IMR-90 (cell line): ENCODE measurements at places on chromosomes 5 and 9. TPM values are rescaled to one million over a fixed set of nuclear protein-coding genes. Genes with fewer than 3 reads are reported as not detected.

DNA sequence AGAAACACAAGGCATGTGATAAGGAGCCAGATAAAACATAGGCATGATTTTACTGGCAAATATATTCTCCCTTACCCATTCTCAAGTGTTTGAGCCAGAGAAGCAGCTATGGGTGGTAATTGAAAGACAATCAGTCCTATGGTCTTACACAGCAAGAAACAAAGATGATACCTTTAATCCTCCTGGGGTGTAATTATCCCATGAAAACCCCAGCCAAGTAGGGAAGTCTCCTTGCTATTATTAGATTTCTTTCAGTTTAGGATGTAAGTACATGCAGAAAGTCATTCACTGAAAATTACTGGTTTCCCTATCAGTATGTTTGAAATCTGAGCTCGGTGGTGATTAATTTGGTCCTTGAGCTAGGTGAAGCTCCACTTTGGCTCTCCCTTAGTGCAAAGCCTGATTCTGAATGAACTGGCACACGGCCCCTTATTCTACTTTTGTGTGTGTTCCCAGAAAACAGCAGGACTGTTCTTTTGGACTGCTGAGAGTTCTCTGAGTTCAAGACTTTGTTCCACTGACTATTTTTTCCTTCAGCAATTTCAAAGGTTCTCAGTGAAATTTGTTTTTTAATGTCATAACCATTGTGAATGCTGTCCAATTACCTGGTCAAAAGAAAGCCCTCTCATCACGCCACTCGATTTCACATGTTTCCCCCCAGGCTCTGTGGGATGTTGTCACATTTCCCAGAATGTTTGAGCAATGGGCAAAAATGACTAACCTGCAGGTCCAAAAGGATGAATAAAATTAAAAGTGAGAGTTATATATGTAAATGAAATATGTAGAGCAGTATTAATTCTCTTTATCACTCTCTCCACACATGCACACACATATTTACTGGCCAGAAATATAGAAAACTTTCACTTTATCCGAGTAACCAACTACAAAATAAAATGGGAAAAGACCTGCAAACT, 343.0 kb downstream of the RAB3C start:
- peaks cover 6% of the 10 kb centered on the region for H3K27me3 ChIP-seq
- DNase-seq: no peak
- H3K36me3 ChIP-seq: no peaks in the 10 kb centered on the region
- H3K4me1 ChIP-seq: no peaks in the 10 kb centered on the region

DNA sequence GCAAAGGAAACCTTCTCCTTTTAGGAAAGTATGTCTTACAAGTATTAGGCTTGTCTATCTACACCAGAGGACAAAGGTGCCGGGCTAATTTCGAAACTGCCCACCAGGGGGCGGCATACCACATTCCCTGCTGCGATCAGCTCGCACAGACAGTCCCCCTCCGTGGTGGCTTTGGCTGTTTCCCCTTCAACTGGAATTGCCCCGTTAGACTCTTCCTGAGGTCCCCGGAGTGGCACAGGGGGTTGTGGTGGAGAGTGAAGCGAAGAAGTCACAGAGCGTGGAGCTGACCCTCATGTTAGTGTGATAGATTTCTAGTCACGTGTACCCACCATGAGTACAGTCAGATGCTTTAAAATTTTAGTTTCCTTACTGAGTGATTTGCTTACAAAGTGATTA, 17.5 kb downstream of the PTTG1 start:
- peaks cover 3% of the 10 kb centered on the region; the same call in 1 of the 2 replicates for H3K4me1 ChIP-seq
- peak; percentile 64 for DNase-seq
- H3K4me3 ChIP-seq: peak overlapping the region; percentile 64
- no peaks in the 10 kb centered on the region for H3K27me3 ChIP-seq
- no peak overlapping the region for H3K27ac ChIP-seq

DNA sequence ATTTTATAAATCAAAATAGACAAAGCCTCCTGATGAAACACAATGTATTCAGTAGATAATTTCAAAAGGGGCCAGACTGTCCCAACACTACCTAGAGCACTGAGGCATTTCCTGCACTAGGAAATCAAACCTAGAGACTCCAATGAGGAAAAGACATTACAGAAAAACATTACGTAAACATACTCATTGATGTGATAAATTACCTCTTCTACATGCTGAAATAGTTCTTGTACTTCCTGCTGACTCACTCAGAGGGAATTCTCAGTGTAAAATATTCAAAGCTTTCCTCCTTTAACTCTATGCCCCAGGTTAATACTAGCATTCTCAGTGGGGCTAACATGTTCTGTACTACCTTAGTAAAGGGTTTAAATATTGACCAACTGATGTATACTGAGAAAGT, 178.0 kb downstream of the ESM1 start:
- no peaks in the 10 kb centered on the region for H3K27me3 ChIP-seq
- peaks cover 11% of the 10 kb centered on the region for H3K4me1 ChIP-seq
- DNase-seq: peak; percentile 86
- H3K27ac ChIP-seq: peak overlapping the region; percentile 82
- no peak overlapping the region for H3K4me3 ChIP-seq

DNA sequence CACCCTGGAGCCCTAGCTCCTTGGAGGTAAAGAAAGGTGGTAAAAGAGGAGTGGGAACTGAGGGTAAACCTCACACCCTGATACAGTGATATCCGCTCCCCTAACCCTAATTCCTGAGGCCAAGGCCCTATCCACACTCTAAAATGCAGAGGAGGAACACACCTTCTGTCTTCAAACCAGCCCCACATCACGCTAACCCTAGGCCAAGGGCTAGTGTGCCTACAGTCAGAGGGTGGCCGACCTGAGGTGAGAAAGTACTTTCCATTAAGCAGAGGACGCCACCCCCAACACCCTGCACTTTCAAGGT, 590 bp downstream of the HDAC3 start:
- H3K36me3 ChIP-seq: peaks cover 8% of the 10 kb centered on the region
- no peak for DNase-seq
- peaks cover 12% of the 10 kb centered on the region for H3K4me1 ChIP-seq
- no peaks in the 10 kb centered on the region for H3K27me3 ChIP-seq

The DBH gene
- total RNA-seq: not detected in 2 replicates

DNA sequence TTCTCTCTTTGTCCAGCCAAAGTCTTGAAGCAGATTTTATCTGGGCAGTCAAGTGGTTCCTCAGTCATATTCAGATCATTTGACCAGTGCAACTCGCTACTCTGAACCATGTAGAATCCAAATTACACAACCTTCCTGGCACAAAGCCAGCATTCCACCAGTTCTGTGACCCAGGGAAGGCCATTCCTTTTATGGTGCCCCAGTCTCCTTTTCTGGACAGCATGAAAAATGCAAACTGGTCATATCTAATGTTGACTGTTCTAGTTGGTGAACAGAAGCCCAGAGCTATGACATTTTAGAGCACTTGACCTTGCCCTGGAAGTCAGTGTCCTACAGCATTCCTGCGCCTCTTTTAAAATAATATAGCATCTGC, 364.6 kb downstream of the BRINP1 start:
- peak; percentile 6 for DNase-seq
- no peaks in the 10 kb centered on the region for H3K4me1 ChIP-seq
- H3K36me3 ChIP-seq: no peaks in the 10 kb centered on the region

DNA sequence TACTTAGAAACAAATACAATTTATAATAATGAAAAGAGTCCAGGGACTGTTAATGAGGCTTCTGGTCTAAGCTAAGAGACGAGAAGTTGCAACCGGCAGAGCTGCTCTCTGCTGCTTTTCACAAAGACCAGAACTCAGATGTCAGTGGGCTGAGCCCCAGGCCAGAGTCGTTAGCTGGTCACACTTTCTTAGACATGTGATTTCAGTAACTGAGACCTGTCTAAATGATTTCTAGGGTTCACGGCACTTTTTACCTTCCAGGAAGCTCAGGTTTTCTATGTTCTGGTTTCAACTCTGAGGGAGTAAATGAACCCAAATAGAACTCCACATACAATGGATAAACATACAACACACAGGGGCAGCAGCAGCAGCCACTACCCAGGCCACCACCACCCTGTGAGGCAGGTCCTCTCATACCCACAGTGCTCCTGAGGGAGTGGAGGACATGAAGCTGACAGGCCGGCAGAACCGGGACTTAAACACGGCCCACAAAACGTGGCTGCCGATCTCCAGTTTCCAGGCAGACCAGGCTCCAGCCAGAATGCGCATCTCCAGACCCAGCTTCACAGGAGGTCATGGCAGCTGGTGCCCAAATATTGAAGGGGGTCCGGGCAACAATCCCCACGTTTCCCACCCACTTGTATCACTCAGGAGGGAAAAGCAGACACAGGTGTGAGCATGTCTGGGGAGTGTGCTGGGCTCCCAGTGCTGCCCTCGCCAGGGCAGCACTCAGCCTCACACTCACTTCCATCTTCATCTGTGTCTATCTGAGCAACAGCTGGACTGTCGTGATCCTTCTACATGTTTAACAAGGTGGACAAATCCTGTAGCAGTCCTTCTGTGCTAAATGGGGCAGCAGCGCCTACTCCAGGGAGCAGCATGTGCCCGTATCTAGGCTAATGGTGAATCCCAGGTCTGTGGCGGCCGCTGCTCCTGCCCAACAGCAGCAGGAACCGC, 38.8 kb downstream of the IARS1 start:
- H3K27ac ChIP-seq: no peak overlapping the region
- no peak overlapping the region for H3K4me3 ChIP-seq
- peaks cover 73% of the 10 kb centered on the region for H3K36me3 ChIP-seq
- H3K4me1 ChIP-seq: no peaks in the 10 kb centered on the region
- H3K27me3 ChIP-seq: no peaks in the 10 kb centered on the region

DNA sequence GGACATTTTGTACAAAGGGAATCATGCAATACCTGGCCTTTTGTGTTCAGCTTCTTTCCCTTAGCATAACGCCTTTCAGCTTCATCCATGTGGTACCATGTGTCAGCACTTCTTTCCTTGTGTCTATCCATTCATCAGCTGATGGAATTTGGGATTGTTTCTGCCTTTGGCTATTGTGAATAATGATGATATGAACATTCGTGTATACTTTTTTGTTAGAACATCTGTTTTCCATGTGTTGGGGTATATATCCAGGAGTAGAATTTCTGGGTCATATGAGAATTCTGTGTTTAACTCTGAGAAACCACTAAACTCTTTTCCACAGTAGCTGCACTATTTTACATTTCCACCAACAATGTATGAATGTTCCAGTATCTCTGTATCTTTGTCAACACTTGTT, 14.8 kb upstream of the PRRC2B start:
- H3K4me3 ChIP-seq: no peak overlapping the region
- H3K36me3 ChIP-seq: no peaks in the 10 kb centered on the region
- no peak overlapping the region for H3K27ac ChIP-seq
- no peak for DNase-seq
- H3K4me1 ChIP-seq: peaks cover 3% of the 10 kb centered on the region; the same call in 1 of the 2 replicates

GRCh38 chr9:133003071-133003461, 24.6 kb downstream of the GFI1B start:
- no peak overlapping the region for H3K27ac ChIP-seq
- no peaks in the 10 kb centered on the region for H3K36me3 ChIP-seq
- H3K4me1 ChIP-seq: no peaks in the 10 kb centered on the region
- H3K27me3 ChIP-seq: peaks cover 64% of the 10 kb centered on the region
- no peak for DNase-seq

The PPP3R2 gene
- not detected in 2 replicates for total RNA-seq

DNA sequence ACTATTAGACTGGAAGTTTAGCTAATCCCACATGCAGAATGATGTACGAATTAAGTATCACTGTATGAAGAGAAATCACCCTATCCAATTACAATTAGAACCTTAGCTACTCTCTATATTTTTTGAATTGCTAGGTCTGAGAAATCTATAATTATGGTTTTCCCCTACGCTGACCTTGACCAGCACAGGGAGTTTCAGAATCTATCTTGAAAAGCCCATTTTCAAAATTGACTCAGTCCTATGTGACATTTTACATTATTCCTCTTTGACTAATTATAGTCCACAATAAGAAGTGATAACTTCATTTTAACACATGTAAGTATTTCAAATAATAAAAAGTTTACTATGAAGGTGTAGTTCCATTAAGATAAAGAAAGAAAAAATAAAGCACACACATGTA, 21.5 kb downstream of the NUDT12 start:
- no peaks in the 10 kb centered on the region for H3K36me3 ChIP-seq
- H3K27ac ChIP-seq: no peak overlapping the region
- no peak for DNase-seq

DNA sequence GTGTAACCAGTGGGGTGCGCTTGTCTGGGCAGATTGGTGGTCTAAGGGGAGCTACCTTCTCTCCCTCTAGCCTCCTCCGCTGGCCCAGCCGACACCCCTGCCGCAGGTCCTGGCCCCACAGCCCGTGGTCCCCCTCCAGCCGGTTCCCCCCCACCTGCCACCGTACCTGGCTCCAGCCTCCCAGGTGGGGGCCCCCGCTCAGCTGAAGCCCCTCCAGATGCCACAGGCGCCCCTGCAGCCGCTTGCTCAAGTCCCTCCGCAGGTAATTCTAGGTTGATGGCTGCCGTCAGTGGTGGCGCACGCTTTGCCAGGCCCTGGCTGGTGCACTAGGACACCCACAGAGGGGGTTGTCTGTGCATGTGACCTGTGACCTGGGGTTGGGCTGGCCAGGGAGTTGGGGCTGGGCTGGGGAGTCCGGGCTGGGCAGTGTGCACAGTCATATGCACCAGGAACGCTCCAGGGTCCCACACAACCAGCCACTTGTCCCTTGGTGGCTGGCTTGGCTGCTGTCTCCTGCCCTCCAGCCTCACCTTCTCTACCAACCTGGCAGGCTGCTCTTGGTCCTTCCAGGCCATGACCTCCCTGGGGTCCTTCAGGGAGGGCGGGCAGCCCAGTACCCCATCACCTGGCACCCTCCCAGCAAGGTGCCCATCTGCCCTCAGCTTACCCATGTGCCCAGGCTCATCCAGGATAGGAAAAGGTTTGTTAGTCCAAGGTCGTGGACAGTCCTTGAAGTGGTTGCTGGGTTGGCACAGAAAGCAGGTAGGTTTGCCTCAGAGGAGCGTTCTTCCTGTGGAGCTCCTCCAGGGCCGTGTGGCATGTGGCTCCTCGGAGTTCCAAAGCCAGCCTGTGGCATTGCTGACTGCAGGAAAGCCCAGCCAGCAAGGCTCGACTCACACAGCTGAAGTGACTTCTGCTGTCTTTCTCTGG, 73.2 kb downstream of the WNK2 start:
- H3K36me3 ChIP-seq: no peaks in the 10 kb centered on the region
- H3K27ac ChIP-seq: no peak overlapping the region
- DNase-seq: no peak
- H3K27me3 ChIP-seq: no peaks in the 10 kb centered on the region; the same call in 1 of the 2 replicates
- H3K4me3 ChIP-seq: no peak overlapping the region
- H3K4me1 ChIP-seq: no peaks in the 10 kb centered on the region

GRCh38 chr9:19269582-19269981, 39.1 kb downstream of the DENND4C start:
- H3K4me3 ChIP-seq: no peak overlapping the region
- DNase-seq: no peak
- H3K36me3 ChIP-seq: 0 out of 2 replicates have a peak, but pooled peaks cover 2% of the 10 kb centered on the region

The TAS2R1 gene
- not detected in 2 replicates for total RNA-seq

DNA sequence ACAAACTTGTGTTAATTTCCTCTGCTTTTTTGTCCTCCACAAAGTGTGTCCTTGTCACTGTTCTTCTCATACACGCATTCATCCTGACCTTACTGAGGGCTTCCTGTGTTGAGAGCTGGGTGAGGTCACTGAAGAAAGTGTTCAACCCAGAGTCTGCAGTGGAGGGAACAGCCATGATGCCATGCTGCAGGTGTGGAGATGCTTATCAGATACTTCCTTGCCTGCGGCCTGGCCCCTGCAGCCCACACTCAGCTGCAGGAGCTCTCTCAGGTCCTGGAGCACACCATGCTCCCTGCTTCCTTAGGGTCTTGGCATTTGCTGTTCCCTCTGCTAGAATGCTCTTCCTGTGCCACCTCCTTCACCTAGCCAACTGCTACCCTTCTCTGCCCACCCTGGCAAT, 108.1 kb upstream of the SPRY4 start:
- no peak overlapping the region for H3K27ac ChIP-seq
- H3K36me3 ChIP-seq: no peaks in the 10 kb centered on the region
- no peaks in the 10 kb centered on the region for H3K27me3 ChIP-seq
- DNase-seq: no peak

The WDR38 gene
- not detected in 2 replicates for total RNA-seq

- DNase-seq: no peak
- H3K27ac ChIP-seq: no peak overlapping the region
- H3K4me1 ChIP-seq: no peaks in the 10 kb centered on the region
- H3K4me3 ChIP-seq: no peak overlapping the region
Measured at GRCh38 chr5:176171171-176171760, 67.0 kb upstream of the SIMC1 start.
